ENCODE measurements at places on chromosomes 3 and 15.

DNA sequence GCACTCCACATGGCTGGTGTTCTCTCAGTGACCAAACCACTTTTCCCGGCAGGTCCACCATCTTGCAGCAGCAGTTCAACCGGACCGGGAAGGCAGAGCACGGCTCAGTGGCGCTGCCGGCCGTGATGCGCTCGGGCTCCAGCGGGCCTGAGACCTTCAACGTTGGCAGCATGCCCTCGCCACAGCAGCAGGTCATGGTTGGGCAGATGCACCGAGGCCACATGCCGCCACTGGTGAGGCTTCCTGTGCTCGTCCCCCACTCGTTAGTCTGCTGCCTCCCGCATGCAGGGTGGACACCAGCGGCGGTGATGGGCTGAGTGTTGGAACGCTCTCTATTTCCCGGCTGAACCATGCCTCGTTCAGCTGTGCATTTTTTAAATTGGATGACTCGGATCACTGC is 344.9 kb upstream of the TPM1 start:
- DNase-seq, result no peak

DNA sequence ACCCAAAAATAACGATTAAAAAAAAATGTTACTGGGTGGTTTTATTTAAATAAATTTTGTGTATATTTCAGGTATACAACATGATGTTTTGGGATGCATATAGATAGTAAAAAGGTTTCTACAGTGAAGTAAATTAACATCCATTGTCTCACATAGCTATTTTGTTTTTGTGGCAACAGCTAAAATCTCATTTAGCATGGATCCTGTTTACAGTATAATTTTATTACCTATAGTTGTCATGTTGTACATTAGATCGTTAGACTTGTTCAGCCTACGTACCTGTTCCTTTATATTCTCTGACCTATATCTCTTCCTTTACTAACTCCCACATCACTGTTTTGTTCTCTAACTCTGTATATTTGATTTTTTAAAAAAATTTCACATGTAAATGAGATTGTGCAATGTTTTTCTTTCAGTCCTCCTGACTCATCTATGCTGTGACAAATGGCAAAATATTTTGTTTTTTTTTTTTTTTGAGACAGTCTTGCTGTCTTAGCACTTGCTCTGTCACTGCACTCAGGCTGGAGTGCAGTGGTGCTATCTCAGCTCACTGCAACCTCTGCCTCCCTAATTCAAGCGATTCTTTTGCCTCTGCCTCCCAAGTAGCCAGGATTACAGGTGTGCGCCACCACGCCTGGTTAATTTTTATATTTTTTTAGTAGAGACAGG is 45.6 kb downstream of the OIP5 start:
- no peak for DNase-seq

DNA sequence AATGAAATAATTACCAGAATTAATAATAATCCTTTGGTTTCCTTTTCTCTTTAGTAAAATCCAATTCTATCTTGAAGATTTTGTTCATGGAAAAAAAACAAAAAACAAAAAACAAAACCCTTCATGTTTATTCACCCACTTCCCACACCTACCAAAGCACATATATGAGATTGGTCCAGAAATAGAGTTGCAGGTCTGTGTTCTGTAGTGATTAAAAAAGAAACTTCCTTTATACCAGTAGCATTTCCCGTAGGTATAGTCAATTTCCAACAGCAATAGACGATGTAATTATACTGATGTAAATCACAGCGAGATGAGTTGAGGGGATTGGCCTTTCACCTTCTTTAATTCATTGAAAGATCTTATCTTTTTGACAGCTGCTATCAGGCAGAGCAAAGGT is 194.6 kb downstream of the SOX2 start:
- DNase-seq, result no peak

- no peak for DNase-seq
These were observed 28.3 kb upstream of the ETV5 start for GRCh38 chr3:186137051-186137685.

- no peak for DNase-seq
These were observed 851.1 kb downstream of the FHIT start for GRCh38 chr3:60399861-60400845.

DNA sequence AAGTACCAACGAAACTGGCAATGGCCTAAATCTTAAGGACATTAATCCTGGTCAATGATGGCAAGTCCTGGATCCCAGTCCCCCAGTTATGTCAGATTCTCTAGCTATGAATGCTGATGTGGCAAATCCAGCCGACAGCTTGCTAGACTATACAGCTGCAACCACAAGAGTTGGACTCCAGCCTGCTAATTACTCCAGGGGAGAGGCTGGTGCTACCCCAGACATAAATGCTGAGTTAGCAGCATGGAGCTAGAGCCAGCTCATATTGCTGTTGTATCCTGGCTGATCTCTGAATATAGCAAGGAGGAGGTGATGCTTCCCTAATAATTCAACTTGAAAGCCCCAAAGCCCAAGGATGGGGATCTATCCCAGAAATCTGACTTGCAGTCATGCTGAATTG is 207.1 kb downstream of the LRRN1 start:
- DNase-seq, result no peak

DNA sequence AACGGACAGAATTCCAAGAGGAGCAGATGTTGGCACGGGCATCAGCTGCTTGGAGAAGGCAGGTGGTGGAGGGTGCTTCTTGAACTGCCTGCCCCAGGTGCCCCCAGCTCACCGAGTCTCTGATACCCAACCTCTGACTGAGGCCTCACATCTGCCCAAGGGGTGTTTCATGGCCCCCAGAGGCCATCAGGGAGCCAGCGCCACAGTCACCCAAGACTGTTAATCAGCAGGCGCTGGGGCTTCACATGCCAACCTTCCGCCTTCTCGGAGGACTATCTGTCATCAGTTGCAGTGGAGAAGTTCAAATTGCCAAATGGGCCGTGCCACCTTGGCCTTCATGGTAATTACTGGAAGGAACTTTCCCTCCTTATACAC is 61.9 kb upstream of the SLC6A1 start:
- no peak for DNase-seq

DNA sequence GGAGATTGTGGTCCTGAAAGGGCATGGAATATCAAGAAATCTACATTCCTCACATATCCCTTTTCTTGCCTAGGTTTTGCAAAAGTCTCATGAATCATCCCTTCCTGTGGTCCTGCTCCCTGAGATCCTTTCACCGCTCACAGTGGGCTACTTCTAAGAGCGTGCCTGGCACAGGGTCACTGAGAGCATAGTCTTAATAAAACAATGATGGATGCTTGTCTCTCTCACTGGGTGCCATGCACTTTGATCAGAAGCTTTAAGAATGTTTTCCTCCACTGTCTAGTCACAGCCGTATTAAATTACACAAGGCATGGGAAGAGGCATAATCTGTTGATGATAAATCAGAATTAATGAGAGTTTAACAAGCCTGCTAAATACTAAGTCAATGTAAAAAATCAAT is 269.7 kb upstream of the ATP10A start:
- DNase-seq, result no peak

DNA sequence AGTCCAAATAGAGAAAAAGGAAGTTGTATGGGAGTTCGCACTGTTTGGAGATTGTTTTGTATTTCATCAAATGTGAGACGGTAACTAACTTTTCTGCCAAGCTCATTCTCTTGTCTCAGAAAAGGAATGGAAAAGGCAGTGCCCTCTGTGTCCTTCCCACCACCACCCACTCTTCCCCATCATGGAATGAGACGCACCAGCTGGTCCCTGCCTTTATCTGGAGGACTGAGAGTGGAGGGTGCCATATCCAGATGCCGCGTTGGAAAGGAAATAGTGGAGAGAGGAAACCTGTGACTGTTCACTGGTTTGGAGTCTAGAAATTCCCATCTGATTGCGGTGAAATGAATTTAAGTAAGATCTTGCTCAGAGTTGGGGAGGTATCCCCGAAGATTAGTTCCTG is 3.7 kb upstream of the CCK start:
- DNase-seq, result no peak

DNA sequence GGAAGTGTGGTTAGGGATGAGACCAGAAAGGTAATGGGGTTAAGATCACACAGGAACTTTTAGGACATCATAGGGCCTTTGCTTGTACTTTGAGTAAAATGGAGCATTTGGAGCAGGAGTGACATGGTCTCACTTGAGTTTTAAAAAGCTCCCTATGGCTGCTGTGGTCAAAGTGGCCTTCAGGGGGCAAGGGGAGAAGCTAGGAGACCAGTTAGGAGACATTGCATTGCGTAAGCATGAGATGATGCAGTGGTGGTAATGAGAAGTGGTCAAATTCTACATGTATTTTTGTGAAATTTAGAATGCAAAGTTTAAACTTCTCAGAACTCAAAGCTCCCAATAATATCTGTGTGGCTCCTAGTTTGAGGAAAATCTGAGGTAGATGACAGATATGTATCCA is 27.9 kb downstream of the MED12L start:
- DNase-seq, result no peak

DNA sequence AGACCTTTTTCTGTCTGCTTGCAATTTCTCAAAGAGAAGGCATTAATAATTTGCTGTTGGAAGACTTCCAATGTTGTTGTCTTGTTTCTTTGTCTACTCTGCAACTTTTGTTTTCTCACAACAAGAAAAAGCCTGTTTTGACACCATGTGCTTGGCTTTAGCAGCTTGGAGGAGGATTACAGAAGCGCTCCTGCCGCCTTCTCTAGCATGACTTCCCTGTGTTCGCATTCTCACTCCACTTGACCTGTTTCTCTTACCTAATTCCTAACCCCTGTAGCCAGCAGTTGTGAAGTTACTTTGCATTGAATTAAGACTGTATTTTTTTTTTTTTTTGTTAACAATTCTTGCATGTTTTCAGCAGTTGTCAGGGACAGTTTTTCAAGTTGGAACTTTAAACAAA is 235.3 kb upstream of the GOLIM4 start:
- DNase-seq, result no peak

- no peak for DNase-seq
These were observed 449.3 kb downstream of the ROBO2 start for GRCh38 chr3:77489216-77489615.

GRCh38 chr3:150727653-150728502 is 24.2 kb upstream of the ERICH6 start:
- DNase-seq, result no peak

DNA sequence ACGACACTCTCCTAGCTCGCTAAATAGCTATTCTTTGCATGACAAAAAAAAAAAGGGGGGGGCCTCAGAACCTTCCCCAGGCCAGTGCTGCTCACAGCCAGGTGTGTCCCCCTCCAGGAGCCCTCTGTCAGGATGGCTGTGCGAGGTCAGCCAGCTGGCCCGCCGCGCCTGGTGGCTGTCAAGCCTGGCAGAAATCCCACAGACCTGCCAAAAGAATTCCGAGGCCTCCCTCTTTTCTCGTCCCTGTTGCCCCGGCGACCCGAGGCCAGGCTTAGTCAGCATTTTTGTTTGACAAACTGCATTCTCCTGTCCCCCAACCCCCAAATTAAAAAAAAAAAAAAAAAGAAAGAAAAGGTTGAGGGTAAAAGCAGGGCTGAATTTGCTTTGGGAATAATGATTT is 61.9 kb downstream of the TM4SF4 start:
- DNase-seq, result no peak

- no peak for DNase-seq
These were observed 73.7 kb downstream of the ARHGEF26 start for GRCh38 chr3:154194877-154195276.

GRCh38 chr3:128317698-128318231 is 148.9 kb downstream of the DNAJB8 start:
- no peak for DNase-seq

DNA sequence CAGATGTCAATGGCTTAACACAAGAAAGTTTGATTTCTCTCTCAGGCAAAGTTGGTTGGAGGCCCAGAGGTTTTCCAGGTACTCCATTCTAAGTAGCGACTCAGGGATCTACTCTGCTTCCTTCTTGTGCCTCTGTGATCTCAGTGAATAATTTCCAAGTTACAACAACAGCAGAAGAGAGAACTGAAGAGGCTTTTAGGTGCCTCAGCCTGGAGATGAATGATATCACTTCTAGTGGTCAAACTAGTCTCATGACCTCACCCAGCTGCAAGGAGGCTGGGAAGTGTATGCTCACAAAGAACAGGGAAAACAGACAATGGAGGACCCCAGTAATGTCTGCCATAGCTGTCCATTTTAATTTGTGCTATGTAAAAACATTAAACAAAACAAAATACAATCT is 4.6 kb upstream of the PRICKLE2 start:
- no peak for DNase-seq

- no peak for DNase-seq
These were observed 30.0 kb downstream of the CCNL1 start for GRCh38 chr3:157129803-157130466.

DNA sequence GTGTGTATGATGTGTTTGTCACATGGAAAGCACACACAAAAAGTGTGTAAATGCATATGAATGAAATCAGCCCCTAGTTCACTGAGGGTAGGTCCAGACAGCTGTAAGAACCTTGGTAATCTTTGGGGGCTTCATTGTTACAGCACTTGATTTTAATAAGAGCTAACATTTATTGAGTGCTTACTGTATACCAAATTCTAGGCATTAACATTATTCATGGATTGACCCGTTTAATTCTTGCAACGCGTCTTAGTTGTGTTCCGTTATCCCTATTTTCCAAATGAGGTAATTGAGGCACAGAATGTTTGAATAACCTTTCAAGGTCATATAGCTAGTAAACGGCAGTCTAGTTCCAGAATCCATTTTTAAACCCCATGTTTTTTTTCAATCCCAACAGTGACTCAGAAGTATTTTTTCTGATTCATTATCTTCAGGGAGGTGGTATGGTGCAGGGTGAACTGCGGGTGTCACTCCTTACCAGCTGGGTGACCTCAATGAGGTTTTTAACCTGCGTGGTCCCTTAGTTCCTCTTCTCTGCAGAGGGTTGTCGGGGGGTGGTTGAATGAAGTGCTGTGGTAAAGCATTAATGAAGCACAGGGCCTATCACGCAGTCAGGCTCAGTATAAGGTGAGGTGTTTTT is 14.2 kb downstream of the RAB8B start:
- DNase-seq, result no peak

DNA sequence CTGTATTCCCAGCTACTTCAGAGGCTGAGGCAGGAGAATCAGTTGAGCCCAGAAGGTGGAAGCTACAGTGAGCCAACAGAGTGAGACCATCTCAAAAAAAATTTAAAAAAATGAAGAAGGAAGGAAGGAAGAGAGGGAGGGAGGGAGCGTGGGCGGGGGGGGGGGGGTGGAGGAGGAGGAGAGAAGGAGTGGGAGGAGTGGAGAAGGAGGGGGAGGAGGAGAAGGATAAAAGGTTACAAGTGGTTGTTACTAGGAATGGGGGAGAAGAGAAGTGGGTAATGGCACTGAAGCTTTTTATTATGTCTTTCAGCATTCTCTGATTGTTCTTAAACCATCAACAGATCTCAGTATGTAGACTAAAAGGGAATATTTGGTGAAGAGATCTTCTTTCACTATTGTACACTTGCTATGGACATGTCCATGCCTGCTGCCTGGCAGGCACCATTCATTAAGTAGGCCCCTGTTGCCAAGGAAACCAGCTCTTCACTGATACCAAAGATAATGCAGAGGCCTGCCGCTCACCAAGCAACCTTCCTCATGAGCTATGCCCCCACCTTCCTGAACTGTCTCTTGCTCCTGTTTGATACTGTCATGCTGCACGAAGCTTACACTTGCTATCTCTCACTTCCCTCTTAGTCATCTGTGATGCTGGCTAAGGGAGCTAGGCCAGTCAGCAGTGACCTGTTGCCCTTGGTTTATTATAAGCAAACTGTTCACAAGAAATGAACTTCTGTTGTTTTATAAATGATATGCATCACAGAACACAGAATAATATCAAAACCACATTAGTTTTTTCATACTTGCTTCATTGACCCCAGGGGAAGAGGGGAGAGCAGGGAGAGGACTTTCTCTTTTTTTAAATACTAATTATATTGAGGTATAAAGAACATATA is 23.1 kb downstream of the EPM2AIP1 start:
- DNase-seq, result peak; percentile 29
